ENCODE measurements at places on chromosomes 2 and 18.

DNA sequence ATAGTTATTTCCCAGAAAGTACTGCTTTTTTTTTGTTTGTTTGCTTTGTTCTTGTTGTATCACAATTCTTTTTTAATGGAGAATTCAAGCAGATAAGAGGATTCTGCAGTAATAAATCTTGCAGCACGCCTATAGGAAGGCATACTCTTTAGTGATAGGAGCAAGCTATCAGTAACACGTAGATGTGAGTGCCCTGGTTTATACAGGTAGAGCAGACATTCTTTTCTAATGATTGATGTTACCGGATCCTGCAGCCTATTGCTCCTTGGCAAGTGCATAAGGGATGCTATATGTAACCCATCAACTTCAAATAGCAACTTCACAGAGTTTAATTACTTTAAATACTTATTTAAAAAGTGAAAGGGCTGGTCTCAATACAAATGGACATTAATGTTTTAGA lies 834.2 kb upstream of the GCFC2 start:
- no peak for DNase-seq

GRCh38 chr18:55893948-55894347 lies 306.0 kb upstream of the TCF4 start:
- no peak for DNase-seq

DNA sequence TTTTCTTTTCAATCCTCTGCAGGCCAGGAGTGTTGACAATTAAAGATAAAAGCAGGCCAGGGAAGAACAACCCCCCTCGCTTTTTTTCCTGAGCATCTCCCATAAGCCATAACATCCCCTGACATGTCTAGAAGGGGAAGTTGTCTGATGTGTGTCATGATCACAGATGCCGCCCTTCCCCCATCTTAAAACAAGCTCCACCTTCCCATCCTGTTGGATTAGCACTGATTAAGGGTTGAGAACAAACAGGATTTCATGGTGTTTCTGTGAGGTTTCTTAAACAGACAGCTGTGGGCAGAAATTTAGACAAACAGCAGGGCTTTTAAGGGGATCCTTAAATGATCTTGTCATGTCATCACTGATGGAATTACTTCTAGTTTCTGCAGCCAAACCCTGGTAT lies 59.4 kb upstream of the UPP2 start:
- DNase-seq: no peak

- DNase-seq: no peak
These were observed 31.2 kb downstream of the ITGB1BP1 start for GRCh38 chr2:9391961-9392720.

DNA sequence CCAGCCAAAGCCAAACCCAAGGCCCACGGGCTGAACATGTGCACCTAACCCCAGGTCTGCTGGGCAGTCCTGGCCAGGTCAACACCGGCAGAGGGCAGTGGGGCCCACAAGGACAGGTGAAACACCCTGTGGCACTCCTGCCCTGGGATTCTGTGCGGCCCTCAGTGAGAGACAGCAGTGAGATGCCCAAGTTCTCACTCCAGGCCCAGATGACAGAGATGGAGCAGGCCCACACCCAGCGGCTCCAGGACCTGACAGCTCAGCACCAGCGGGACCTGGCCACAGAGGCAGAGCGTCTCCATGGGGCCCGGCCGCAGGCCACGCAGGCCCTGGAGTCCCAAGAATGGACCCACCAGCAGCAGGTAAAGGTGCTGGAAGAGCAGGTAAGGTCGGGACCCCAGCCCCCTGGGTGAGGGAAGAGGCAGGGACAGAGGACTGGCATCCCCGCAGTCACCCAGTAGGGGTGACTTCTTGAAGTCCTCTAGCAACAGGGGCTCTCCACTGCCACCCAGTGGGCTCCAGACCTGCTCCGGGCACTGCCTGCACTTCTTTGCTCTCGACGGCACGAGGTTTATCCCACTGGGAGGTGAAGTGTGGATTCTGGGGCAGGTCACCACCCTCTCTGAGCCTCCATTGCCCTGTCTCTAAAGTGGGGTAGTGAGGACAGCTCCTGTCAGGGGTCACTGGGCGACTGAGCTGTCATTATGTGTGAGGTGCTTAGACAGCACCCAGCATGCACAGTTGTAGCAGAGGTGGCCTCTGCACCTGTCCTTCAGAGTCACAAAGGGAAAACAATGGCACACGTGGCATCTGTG lies 8.8 kb upstream of the SNED1 start:
- DNase-seq: peak; percentile 86

GRCh38 chr2:75654012-75654411 lies 7.4 kb downstream of the MRPL19 start:
- no peak for DNase-seq

GRCh38 chr2:233551491-233551890 lies 15.1 kb downstream of the USP40 start:
- DNase-seq: no peak

- DNase-seq: no peak
These were observed 399.4 kb upstream of the HS6ST1 start for GRCh38 chr2:128717758-128718710.

- no peak for DNase-seq
These were observed 42.3 kb downstream of the SERPINB7 start for GRCh38 chr18:63817441-63818051.

- DNase-seq: no peak
These were observed 1697.1 kb upstream of the LRRTM1 start for GRCh38 chr2:82001614-82002013.

DNA sequence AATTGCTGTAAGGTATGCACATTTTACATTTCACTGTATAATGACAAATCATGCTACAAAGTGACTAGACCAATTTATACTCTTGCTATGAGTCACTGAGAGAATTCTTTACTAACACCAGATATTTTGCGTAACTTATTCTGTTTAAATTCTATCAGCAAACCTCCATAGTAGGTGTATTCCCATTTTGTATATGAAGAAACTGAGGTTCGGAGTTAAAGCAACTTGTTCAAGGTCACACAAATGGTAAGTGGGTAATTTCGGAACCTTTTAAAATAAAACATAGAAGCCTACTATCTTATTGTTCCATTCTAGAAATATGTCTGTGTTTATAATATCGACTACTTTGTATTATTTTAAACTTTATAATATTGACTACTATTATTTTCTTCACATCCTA lies 15.9 kb upstream of the CPS1 start:
- DNase-seq: no peak

- DNase-seq: no peak
These were observed 308.9 kb upstream of the CCDC68 start for GRCh38 chr18:55268151-55268601.

GRCh38 chr2:11028407-11028916 lies 116.7 kb downstream of the KCNF1 start:
- DNase-seq: no peak

GRCh38 chr2:31505111-31505510 lies 75.6 kb downstream of the SRD5A2 start:
- no peak for DNase-seq

DNA sequence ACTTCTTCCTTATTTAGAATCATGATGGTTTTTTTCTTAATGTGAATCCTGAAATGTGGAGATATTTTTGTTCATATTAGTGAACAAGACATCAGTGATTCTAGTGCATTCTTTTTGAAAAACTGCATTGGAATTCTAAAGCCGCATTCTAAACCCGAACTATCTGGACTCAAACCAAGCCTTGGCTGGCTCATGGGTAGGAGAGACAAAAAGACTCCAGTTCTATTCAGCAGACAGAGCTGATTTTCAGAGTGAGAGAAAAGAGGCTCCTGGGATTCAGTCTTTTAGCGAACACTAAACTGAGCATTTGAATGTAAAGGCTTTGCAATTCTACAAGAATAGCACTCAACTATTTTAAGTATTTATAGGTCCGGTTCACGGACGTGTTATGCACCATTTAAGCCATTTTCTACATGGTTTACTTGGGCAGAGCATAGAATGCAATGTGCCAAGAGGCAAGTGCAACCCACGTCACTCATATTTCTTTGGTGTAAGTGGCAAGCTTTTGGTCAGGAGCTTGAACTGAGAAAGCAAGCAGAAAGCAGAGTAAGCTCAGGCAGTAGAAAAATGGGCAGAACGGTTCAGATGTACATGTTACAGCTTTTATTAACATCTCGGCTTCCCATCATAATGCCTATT lies 227.3 kb upstream of the RAB12 start:
- no peak for DNase-seq

DNA sequence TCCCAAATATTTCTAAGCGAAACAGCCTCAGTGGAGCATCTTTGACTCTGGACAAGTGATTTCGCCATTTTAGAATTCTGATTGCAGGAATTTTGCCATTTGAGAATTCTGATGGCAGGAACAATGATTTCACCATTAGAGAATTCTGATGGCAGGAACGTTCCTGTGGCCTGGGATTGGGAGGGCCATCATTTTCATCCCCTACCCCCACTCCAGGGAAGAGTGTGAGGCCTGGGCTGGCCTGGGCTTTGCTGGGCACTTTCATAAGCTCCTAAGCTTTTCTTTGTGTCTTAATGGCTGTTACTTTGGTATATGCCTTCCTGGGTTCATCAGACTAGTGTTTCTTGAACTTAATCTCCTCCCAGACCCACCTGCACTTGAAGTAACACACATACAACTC lies 129.3 kb upstream of the EPAS1 start:
- no peak for DNase-seq

- DNase-seq: no peak
These were observed 11.4 kb upstream of the NR4A2 start for GRCh38 chr2:156343940-156344301.

DNA sequence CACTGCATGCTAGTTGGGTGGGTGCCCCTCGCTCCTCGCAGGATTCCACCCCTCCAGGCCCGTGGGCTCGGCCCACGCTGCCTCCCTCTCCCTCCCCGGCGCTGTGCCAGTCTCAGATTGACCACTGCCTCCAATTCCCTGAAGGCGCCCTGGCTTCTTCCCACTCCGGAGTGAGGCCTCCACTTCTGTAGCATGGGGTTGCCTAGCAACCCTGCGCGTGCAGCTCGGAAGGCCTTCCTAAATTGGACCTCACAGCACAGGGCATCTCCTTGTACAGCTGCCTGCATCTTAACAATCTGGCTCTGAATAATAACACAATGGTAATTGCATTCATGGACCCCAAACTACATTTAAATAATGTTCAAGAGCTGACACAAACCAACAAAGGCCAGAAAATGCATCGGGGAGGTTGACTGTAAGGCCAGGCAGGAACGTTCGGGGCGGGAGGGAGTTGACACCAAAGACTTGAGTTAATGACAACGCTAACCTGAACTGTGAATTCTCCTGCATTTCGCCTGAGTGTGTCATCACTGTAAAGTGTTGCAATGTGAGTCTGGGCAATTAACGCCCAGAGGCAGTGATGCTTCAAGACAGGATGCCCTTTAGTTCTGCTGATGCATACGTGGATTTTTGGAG lies 222.9 kb downstream of the ZBTB7C start:
- DNase-seq: no peak

DNA sequence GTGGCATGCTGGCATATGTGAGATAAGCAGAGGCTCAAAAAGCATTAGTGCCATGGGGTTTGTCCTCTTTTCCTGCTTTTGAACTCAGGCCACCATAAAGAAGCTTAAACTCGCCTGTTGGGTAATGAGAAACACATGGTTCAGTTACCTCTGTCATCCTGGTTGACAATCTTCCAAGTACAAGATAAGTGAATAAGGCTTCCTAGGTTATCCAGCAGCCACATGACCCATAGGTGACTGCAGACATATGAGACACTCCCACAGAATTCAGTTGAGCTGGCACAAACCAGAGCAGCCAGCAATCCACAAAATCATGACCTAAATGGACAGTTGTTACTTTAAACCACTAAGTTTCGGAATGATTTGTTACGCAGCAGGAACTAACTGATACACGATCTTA lies 97.3 kb downstream of the TACR1 start:
- DNase-seq: no peak

DNA sequence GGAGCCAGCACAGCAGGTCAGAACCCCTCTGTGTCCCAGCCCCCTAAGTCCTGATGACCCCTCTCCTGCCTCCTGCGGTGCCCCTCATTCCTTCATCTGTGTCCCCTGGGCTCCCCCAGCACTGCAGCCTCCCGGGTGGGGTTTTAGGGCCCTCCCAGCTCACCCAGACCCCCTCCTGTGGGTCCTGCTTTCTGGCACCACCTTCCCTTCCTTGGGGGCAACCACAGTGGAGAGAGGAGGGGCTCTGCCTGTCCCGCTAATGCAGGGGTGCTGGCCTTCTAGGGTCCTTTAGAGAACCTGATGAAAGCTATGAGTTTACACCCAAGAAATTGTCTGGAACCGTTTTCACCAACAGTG lies 42.7 kb upstream of the ALPP start:
- DNase-seq: no peak

GRCh38 chr2:10764896-10765295 lies 43.5 kb downstream of the ATP6V1C2 start:
- no peak for DNase-seq

DNA sequence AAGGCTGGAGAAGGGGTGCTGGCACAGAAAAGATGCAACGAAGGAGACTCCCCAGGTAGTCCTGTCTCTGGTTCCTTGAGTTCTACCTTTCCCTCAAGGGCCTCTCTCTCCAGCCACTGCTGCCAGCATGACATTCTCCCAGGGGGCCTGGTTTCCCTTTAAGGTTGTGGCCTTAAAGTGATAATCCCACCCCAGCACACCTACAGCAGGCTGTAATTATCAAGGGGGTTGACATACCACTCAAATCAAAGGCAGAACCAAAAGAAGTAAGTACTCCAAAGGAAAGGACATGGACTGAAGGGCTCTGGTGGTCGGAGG lies 127.4 kb upstream of the MSH6 start:
- no peak for DNase-seq

DNA sequence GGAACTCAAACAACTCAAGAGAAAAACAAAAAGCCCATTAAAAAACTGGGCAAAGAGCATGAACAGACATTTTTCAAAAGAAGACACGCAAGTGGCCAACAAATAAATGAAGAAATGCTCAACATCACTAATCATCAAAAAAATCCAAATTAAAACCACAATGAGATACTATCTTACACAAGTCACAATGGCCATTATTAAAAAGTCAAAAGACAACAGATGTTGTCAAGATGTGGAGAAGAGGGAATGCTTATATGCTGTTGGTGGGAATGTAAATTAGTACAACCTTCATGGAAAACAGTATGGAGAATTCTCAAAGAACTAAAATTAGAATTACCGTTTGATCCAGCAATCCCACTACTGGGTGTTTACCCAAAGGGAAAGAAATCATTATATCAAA lies 15.1 kb downstream of the LMAN1 start:
- no peak for DNase-seq

DNA sequence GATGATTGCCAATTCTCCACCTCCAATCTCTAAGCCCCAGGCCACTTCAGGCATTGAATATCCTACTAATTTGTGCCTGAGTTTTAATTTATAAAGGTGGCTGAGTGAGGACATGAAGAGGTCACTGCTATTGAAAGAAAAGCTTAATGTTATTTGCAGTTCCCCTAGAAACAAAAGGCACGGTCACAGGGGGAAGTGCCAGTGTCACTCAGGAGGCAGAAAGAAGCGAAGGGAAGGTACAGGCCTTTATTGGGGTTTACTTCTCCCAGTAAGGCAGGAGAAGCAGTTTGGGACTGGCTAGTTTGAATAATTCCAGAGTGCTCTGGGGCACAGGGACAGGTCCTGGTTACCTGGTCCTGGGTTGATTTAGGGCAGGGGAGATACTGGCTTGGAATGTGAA lies 1.7 kb upstream of the ABHD1 start:
- DNase-seq: no peak

GRCh38 chr2:174063492-174064092 lies 98.4 kb upstream of the SP3 start:
- no peak for DNase-seq

GRCh38 chr2:64537991-64538390 lies 13.9 kb downstream of the AFTPH start:
- DNase-seq: no peak
